Retina (tissue), 1 donor: ENCODE measurements at places on chromosomes 7 and 10.

DNA sequence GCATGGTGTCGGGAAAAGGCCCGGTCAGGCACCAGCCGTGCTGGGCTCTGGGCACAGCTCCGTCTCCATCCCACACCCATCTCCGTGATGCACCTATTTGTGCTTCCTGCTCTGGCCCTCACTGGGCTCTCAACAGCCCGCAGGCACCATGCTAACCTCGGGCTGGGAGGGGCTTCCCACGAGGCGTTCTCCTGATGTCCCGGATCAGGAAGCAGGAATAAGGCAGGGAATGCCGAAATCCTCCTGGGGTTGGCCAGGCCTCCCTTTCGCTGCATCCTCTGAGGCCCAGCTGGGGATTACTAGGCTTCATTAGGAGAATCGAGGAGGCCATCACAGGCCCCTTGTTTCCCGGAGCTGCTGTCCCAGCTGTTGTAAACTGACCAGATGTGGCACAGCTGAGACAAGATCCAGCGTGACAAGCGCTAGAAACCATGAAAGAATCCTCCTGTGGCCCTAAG lies 72.0 kb downstream of the FAM53B start:
- DNase-seq = no peak

DNA sequence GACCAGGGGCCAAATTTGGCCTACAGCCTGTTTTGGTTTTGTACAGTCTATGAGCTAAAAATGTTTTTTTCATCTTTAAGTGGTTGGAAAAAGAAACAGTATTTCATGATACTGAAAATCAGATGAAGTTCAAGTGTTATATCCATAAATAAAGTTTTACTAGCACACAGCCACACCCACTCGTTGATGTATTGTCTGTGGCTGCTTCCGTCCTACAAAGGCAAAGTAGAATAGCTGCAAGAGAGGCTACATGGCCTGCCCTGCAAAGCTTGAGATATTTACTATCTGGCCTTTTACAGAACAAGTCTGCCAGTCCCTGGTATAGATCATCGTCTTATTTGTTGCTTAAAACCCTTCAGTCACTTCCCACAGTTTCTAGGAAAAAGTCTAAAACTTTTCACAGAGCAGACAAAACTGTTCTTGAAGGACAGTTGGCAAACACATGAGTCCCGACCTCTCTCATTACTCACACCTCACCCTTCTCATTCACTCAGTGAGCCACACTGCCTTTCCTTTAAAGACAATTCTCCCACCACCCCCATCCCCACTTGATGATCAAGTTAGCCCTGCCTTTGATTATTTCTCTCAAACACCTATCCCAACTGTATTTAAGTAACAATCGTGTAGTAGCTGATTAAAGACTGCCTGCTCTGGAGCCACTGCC lies 9.9 kb downstream of the RHEB start:
- DNase-seq = no peak

DNA sequence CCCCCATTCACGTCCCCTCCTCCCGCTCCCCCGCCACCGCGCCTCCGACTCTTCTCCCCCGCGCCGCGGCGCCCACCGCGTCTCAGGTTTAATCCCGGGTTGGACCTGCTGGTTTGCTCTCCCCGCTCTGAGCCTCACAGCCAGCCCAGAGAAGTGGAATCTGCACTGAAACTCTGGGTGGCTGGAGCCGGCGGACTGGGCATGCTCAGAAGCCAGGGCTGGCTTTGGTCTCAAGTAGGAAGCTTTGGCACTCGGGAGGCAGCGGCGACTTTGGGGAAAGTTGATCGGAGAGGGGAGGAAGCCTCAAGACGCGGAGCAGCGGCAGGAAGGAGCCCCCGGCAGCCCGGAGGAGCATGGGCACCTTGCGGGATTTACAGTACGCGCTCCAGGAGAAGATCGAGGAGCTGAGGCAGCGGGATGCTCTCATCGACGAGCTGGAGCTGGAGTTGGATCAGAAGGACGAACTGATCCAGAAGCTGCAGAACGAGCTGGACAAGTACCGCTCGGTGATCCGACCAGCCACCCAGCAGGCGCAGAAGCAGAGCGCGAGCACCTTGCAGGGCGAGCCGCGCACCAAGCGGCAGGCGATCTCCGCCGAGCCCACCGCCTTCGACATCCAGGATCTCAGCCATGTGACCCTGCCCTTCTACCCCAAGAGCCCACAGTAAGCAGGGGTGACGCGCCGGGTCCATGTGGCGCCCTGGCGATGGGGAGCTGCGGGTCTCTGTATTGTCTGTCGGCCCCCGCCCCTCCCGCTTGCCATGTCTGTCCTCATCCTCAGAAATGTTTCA lies at the start of gene PRKG1:
PRKG1 (plus strand) TSS at position 250 of the 791 bp plus-strand sequence.
- DNase-seq = peak; percentile 93

GRCh38 chr7:79282070-79282694 lies 171.3 kb downstream of the MAGI2 start:
- peak; percentile 29 for DNase-seq

DNA sequence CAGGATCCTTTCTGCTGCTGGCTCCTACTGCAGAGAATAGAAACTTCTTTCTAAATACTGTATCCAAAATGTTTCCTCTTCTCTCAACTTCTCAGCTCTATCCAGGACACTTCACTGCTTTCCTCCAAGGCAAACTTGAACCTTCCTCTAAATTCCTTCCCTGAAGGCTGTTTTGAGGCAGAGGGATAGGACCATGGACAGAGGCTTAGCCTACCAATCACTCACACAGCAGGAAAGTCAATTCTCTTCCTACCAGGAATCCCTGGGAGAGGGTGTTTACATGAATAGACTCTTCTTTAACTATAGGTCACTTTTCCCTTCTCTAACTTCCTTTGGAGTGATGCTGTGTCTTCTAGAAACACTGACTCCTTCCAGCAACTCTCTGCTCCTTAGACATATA lies 115.6 kb upstream of the MKLN1 start:
- no peak for DNase-seq

DNA sequence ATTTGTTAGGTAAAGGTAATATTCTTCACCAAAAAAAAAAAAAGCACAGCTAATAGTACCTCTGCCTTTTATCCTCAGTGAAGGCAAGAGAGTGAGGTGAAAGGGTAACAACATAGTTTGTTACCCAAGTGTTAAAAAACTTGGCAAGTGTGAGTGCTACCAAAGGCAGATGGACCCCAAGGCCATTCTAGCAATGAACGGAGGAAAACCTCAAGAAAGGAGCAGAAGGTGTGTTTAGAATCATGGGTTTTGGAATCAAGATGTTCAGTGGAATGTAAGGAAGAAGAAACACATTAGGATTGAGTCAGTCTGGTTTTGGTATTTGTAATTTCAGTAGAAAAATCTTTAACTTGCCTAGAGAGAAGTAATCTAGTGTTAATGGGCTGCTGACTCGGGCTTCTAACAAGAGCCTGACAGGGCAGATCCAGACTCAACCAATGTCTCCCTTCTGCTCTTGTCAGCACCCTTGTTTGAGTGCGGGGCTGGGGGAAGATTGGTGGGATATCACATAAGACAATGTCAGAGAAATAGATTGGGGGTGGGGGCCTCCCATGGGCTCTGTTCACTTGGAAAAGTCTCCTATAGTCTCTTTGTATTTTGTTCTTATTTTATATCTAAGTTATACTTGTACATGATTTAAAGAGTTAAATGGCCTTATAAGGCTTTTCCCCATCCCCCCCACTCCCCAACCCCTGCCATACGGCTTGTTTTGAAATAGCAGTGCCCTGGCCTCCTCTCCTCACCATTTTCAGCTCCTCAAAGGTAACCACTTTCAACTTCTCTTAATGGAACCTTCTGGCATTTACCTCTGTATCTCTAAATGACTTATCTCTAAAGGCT lies 44.4 kb downstream of the SCD start:
- DNase-seq = no peak

DNA sequence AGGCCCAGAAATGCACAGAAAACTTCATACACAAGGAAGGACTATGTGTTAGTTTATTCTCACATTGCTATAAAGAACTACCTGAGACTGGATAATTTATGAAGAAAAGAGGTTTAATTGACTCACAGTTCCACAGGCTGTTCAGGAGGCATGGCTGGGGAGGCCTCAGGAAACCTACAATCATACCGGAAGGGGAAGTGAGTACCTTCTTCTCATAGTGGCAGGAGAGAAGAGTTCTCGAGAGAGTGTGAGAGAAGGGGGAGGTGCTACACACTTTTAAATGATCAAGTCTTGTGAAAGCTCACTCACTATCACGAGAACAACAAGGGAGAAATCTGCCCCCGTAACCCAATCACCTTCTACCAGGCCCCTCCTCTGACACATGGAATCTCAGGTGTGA lies 16.8 kb upstream of the RAMP3 start:
- DNase-seq = no peak
